ENCODE measurements at places on chromosomes 2 and 18.

- DNase-seq: no peak
Observed at GRCh38 chr18:36432880-36433555, 135.5 kb downstream of the FHOD3 start.

DNA sequence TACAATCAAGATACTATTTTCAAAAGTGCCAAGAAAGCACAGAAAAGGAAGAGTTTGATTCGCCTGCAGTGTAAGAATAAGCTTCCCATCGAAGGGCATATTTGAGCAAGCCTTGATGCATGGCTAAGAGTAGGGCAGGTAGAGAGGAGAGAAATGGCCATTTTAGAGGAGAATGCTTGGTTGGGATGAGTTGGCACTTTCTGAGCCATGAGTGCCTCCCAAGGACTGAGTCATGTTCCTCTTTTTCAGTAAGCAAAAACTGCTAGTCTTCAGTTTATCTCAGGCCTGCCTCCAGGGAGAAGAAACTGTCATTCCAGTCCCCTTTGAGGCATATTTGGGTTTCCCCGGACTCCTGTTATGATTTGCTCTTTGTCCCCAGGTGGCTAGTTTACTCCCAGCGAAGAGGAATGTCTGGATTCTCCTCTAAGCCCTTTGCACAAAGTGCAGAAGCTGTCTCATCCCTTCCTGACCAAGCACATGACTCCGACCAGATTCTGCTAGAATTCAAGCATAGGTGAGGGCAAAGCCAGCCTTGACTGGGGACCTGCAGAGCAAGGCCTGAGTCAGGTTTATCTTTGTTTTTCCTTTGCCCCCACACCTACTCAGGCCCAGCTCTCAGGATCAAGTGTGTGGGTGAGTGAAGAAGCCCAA is 115.2 kb downstream of the TTC32 start:
- no peak for DNase-seq

- peak; percentile 10 for DNase-seq
Observed at GRCh38 chr18:79458131-79458838, 62.6 kb downstream of the NFATC1 start.

GRCh38 chr2:71938659-71939587 is 208.7 kb downstream of the CYP26B1 start:
- DNase-seq: no peak

- DNase-seq: no peak
Observed at GRCh38 chr2:31475692-31476091, 61.1 kb upstream of the XDH start.

DNA sequence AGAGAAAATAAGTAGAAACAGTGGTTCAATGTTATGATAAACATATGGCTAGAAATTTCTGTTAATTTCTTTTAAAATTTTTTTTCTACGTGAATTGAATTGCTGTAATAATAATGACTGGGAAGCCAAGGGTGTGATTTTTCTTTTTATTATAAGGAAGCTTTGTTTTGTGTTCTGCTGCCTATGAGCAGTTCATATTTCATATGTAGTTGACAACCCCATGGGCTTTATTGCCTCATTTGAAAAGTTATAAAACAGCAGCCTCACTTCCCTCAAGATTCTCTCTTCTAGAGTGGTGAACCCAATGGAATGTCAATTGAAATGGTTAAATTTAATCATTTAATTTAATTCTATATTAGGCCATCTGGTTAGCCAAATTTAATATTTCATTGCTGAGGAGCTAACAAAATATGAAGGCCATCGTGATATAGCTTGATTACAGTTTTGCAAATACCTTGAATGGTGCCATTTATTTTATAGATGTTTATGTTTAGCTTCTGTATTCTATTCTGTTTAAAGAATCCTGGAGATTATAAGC is 72.6 kb upstream of the DOCK10 start:
- DNase-seq: no peak

Data from midbrain (tissue), 1 donor.